ENCODE measurements at places on chromosomes 2 and 18.

DNA sequence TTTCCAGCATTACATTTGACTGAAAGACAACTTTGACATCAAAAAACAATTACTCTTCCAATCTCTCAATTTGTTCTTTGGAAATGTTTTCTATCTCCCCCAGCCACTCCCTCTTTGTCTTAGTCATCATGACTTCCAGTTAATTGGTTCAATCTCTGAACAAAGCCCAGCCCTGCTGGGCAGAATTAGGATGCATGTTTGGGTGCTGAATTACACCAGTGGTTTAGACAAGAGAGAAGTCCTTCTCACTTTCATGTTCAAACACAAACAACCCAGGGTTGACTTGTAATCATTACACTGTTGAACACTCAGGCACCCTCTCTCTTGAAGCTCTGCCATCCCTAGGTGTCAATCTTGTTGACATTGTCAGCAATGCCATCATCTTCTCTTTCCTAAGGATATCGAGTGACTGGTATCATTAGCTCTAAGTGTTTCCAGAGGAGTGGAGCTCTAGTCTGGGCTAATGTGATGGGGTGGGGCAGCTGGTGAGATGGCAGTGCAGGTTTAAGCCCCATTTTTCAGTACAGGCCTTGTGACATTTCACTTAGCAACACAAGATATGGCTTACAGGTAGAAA, 90.8 kb upstream of the MEIS1 start:
- no peak for DNase-seq

DNA sequence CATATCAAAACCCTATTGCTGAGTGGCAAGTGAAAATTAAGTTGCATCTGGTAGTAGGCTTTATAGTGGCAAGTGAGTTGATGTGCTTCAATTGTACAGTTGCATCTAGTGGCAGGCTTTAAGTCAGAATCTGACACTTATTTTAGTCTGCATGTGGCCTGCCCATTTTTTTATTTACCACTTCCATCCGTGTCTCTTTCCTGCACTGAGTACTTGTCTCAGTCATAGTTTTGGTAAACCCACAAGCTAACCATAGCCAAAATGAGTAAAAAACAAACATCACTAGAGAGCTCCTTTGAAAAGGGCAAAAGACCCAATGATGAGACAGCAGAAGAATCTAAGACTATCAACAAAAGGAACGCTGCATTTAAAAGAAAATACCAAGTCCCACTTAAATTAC, 96.0 kb upstream of the CRACDL start:
- no peak for DNase-seq

DNA sequence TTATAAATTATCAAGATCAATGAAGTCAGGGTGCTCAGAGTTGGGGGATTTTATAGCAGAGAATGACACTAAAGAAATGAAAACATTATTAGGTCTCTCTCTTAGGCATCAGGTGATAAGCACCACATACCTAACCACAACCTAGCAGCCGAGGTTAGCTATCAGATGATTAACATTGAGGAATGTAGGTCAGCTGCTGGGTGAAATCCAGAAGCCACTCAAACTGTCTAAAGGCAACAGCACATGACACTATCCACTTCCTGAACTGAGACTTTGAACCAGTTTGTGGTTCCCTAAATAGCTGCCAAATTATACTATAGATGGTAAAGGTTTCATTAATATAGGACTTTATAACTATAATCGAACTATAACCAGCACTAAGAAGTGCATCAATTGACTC, 4.7 kb downstream of the EPG5 start:
- peak; percentile 59 for DNase-seq

DNA sequence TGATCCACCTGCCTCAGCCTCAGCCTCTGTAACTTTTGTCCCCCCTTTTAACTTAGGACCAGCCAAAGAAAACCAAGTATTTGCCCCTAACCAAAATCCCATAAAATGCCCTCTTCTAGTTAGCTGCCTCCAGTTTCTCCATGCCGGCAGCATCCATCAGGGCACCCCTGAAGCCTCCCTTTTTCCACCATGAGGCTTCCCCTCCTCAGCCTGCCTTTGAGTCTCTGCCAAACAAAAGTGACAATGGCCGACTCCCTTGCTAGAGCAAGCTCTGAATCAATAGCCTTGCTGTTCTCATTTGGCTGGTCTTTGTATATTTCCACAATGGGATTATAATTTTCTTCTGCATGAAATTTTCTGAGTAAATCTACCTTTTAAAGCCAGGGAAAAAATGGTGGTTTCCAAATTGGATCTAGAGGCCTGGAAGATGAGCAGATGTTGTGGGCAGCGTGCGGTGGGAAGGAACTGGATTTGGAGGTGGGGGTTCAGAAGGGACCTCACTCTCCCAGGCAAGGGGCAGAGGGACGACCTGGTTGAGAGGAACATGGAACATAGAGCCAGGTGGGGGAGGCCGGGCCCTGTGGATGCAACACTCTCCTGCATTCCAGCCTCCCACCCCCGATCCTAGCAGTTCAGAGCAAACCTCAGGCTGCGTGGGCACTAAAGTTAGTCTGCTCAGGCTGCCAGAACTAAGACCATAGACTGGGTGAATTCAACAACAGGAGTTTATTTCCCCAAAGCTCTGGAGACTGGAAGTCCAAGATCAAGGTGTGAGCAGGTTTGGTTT, 80.6 kb downstream of the HS6ST1 start:
- DNase-seq, result no peak

DNA sequence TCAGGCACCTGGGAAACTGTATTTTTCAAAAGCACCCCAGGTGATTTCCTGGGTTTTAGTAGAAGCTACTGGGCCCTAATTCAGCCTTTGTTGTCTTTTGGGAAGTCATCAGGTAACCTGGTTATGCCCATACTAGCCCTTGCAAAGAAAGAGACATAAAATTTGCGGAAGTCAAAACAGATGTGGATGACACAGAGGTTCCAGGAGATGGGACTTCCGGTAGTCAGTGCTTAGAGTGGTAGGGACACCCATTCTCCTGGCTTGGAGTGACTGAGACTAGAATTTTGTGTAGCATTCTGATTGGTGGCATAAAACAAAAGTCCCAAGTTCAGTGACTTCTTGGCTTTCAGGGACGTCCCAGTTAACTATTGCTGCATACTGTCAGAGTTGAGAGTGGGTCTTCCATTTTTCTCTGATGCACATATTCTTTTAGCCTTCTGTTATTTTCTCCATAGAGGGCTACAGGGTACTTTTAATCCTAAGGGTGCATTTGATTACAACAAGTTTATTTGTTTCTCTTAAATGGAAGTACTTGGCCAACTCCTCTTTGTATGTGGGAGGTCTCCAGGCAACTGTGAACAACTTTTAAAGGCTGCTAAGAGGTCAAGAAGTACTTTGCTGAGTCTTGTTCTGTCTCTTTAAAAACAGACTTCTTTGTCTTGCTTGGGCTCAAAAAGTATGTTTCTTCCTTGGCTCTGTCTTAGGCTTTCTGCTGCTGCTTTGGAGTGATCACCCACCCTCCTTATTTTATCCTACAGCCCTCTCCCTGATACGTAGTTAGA, 8.8 kb downstream of the NAB1 start:
- no peak for DNase-seq

- peak; percentile 99 for DNase-seq
Measured at GRCh38 chr18:3447895-3448837, 1.8 kb upstream of the TGIF1 start.

DNA sequence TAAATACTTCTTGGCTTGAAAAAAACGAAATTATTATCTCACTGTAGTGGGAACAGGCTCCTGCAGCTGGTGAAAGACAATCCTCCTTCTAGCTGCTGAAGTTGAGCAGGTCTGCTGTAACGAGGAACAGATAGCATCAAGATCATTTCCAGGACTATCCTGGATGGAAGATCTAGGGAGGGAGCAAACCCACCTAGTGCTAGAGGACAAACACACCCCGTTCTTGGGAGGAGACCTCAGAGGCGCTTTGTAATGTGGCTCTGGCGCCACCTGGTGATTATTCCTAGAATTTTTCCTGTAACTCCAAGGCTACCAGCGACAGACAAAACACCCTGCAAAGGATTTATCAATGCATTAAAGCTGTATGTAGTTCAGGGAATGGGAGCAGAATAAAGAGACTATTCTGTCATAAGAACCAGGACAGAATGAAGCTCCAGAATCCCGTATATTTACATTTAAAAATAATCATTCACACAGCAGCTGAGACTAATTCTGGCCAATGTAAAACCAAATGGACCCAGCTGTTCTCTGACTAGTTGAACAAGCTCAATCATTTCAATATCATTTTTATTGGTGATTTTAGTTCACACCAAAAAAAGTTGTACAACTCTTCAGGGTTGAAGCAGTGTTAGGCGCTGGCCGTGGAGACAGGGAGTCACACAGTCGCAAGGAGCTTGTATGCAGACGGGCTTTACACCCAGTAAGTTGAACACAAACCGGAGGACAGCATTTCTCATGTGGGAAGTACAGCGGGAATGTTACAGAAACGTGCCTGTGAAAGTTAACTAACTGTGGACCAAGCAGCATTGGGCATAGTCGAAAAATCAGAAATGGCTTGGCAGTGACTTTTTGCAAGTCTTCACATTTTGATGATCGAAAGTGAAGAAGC, 290.3 kb downstream of the TRIB2 start:
- DNase-seq, result peak; percentile 90

- DNase-seq, result no peak
Measured at GRCh38 chr2:12293874-12294273, 422.9 kb upstream of the TRIB2 start.

DNA sequence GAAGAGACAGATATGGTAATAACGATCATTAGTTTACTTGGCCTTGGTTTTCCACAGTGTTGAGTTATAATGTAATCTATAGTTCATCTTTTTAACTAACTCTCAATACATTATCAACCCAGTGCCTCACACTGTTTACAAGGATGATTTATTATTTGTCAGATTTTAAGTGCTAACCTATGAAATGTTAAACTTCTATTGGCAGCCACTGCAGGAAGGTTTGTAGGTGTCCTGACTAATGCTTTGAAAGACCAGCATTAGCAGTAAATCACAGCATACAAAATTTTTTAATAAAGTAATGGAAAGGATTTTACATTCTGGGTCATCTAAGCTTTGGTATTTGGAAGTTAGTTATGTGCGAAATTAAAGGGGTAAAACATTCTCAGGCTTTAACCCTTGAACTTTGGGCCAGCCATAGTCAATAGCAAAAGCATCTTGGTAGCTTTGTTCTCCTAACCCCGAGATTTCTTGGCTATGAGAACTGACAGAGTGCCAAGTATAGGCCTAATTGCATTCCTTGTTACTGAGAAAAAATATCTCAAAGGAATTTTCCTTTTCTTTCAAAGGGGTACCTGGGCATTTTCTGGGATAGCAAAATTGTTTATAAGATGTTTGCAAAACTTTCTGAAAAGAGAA, 30.6 kb downstream of the SPATS2L start:
- DNase-seq, result peak; percentile 49

DNA sequence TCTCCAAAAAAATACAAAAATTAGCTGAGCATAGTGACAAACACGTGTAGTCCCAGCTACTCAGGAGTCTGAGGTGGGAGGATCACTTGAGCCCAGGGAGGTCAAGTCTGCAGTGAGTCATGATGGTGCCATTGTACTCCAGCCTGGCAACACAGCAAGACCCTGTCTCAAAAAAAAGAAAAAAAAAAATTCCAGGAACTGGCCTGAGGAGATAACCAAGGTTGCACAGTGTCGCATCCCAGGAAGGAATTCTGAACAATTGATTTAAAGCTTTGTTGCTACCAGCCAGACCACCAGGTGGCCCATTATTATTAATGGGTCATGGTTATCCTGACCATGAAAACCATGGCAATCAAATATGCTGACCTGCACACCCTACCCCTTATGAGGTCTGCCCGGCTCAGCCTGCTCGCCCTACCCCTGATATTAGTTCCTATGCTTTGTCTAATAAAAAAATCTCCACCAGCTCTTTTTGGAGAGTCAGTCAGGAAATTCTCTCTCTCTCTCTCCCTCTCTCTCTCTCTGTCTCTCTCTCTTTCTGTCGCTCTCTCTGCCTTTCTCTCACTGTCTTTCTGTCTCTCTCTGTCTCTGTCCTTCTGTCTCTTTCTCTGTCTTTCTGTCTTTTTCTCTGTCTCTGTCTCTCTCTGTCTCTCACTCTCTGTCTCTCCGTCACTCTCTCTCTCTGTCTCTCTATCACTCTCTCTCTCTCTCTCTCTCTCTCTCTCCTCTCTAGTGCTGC, 73.7 kb downstream of the NCAPH start:
- no peak for DNase-seq

GRCh38 chr2:216936954-216937357, 77.1 kb upstream of the TNP1 start:
- no peak for DNase-seq

DNA sequence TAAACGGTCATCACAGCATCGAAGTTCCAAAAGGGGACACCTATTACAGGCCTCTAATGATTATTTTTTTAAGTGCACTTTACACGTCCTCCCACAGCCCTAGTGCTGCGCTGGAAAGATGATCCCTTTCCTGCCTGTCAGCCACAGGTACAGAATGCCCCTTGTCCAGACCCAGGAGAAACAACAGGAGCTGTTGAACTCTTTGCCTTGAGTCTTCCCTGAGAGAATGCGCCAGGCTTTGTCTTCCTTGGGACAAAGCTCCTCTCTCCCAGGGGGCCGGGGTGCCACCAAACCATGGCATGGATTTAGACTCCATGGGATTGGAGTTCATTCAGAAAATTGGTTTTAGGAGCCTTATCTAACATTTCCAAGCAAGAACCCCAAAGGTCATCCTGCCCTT, 319.0 kb upstream of the SOX11 start:
- no peak for DNase-seq

GRCh38 chr2:2502201-2502549, 171.1 kb upstream of the MYT1L start:
- DNase-seq, result no peak

DNA sequence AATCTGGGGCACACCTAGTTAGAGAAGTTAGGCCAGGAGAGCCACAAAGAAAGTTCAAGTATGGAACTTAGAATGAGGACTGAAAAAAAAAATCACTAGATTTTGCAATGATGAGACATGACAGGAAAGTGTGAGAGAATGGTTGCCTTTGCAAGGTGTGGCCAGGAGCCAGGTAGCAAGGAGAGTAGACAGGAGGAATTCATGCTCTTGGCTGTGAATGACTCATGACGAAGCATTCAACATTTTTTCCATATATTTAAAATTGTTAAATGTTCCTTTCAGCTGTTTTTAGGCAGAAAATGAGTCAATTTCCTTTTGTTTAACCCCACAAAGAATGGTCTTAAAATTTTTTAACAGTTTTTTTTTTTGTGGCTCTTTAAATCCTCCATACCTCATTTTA, 636.9 kb downstream of the PLCL1 start:
- DNase-seq, result no peak

DNA sequence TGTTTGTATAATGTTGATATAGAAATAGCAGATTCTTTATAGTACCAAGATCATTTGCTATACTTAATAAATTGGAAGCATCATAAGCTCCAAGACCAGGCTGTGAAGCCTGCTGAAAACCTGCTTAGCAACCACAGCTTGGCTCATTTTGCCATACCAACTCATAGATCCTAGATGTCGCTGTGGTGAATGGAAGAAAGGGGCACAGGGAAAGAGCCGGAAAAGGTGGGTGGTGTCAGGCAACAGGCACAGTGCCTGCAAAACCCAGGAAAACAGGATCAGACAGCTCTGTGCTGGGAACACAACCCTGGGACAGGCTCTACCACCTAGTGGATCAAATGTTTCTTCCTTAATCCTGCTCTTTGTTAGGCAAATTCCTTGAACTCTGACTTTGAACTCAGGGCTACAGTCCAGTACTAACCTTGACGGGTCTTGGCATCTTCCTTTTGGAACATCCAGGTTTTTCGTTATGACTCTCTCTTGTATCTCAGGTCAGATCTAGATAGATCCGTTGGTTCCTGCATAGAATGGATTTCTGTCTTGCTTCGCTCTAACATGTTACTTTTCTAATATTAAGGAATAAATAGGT, 31.6 kb downstream of the TWSG1 start:
- peak; percentile 26 for DNase-seq

- DNase-seq, result peak; percentile 41
Measured at GRCh38 chr2:224359569-224359968, 42.3 kb downstream of the FAM124B start.

GRCh38 chr2:209505410-209505809, 81.6 kb downstream of the MAP2 start:
- DNase-seq, result no peak

Data from foreskin fibroblast (primary cell).